ENCODE measurements at places on chromosomes 1 and 21.

DNA sequence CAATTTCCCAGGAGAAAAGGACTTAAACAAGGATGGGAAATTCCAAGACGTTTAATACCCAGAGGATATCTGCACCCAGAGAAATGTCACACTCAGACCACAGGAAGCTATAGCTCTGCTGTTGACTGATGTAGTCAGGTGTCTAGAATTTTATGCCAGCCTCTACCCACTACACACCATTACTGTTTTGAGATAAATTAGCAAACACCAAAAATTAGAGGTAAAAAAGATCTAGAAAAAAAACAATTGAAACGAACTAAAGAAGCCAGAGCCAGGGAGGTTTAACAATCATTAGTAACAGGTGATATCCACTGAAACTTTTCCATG lies 519.9 kb downstream of the SMYD3 start:
- DNase-seq: no peak

DNA sequence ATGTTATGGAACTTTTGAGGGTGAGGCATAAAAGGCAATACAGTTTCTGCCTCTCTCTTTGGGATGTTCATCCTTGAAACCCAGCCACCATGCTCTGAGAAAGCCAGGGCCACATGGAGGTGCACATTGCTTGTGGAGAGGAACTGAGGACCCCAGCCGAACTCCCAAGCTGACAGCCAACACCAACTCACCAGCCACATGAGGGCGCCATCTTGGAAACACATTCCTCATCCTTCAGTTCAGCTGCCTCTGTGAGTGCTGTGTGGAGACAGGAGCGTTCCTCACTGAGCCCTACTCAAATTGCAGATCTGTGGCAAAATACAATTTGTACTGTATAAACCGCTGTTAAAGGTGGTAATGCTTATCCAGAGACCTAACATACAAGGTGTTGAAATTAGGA lies 137.5 kb downstream of the GABPA start:
- no peak for DNase-seq

- DNase-seq: no peak
These were observed 1.5 kb downstream of the AJAP1 start for GRCh38 chr1:4655674-4656532.

- DNase-seq: no peak
These were observed 8.7 kb downstream of the ZC3H12A start for GRCh38 chr1:37482796-37483744.

DNA sequence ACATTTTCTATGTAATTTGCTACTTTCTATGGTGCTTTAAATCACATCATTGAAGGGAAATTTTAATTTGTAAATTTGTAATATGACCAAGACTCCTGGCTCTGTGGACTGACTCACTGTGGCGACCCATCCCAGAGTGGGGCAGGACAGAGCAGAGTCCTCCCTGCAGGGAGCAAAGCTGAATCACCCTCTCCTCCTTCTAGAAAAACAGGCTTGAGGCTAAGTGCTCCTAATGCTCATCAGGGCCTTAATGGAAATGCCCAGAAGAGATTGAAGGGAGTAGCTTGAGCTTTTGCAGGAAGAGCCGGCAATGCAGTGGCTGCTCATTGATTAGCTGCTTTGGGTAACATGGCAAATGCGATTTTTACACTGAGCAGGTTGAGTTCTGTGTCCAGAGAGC lies 16.8 kb downstream of the S100A10 start:
- DNase-seq: no peak

DNA sequence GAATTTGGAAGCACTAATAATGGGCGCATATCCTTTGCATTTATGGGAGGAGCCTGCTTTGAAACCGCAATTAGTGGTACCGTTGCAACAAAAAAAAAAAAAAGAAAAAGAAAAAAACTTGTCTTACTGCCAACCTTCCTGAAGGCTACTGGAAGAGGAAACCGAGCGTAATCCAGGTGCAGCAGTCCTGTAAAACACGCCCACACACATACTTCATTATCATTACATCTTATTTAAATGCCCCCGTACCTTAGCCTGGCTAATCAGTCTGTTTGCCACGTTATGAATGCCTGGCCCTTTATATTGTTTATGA lies 686 bp upstream of the ZNF281 start:
- DNase-seq: peak; percentile 77

DNA sequence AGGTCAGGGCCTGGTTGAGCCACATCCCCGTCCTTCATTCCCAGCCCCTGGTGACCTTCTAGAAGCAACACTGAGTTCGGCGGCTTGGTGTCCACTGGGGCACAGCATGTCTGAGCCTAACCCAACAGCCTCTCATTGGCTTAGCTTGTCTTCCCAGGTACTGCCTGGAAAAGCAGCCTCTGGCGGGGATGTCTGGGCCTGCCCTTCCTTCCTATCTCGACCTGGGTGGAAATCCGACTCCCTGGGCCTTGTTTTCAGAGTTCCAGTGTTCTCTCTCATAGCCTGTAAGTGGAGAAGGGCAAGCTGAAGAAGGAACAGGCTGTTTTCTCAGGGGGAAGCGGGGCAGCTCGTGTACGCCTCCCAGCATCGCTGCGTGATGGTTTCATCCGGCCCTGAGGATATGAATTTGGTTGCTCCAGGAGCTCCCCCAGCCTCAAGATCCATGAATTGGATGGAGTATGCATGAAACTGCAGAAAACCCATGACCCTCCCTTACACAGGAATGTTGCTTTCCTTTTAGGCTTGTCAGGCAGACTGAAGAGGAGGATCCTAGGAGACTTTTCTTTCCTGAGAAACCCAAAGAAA lies 116.5 kb upstream of the IRF2BP2 start:
- DNase-seq: no peak

- DNase-seq: no peak
These were observed 451.3 kb downstream of the PLA2G4A start for GRCh38 chr1:187280031-187280430.

- DNase-seq: no peak
These were observed 1.1 kb downstream of the S100A11 start for GRCh38 chr1:152035539-152036266.

- no peak for DNase-seq
These were observed 86.7 kb downstream of the GALNT2 start for GRCh38 chr1:230153641-230154296.

- DNase-seq: no peak
These were observed 191.0 kb upstream of the NRIP1 start for GRCh38 chr21:15255763-15256162.

- peak; percentile 66 for DNase-seq
These were observed 16.6 kb upstream of the EYA3 start for GRCh38 chr1:28104866-28105467.

- DNase-seq: no peak
These were observed 35.0 kb downstream of the HSD3B2 start for GRCh38 chr1:119449971-119450370.

GRCh38 chr1:82108843-82109242 lies 308.1 kb downstream of the ADGRL2 start:
- no peak for DNase-seq

GRCh38 chr21:46624050-46624449 lies 11.4 kb upstream of the PRMT2 start:
- no peak for DNase-seq

- DNase-seq: no peak
These were observed 62.3 kb downstream of the ARHGEF10L start for GRCh38 chr1:17601643-17602382.

DNA sequence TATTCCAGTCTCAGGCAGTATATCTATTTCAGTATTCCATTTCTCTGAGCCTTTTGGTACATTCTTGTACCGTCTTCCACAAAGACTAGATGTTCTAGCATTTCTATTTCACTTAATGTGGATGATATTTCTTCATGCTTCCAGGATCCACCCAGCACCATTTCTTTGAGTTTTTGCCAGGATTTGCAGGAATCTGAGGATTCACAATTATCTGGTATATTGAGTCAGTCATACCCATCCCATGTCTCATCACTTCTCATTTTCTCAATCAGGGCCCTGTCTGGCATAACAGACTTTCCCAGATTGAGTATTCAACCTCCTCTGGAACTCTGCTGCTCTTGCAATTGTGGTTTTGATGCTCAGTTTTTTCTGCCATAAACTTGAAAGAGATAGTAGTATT lies 20.9 kb upstream of the COL11A1 start:
- DNase-seq: no peak

DNA sequence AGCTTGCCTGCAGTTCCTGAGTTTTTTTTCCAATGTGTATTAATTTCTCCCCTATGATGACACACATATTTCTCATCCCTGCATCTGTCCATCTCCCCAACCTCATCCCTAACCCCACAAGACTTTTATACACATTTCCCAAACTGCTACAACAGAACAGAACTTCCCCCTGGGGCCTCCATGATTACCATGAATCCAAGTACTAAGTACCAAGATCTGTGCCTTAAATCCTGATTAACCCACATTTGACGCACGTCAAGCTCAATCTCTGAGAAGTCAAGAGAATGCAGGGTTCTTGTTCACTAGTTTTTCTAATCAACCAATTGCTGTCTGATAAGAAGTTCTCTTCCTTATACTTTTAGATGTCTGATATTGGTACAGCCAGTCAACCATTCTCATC lies 9.7 kb downstream of the HMGN1 start:
- no peak for DNase-seq

DNA sequence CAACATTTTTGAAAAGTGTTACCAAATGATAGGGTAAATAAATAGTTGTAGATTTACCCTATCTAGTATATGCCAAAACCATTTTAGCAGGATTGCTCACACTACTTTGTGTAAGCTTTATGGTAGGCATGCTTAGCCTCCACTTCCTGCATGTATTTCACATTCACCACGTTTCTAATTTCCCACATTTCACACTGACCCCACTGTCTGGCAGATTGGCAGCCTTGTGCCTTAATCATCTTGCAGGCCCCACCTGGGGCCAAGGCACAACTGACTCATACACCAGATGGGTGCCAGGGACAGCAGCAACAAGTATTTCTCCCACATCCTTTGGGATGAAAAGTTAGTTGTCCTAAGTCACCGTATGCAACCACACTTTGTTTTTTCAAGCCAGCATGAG lies 21.2 kb upstream of the CENPF start:
- peak; percentile 96 for DNase-seq

DNA sequence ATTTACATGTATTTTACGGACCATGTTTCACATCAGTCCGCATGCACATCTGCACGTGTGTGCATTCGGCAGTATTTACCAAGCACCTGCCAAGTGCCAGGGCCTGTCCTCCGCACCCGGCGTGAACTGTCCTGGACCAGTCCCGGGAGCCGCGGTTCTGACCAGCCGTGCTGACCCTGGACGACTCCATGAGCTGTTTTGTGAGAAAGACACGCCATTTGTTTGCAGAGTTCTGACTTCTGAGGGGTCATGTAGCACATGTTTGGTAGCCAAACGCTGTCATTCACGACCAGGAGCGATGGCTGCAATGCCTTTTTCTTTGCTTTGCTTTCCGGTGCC lies 3.3 kb upstream of the OLIG2 start:
- DNase-seq: no peak

DNA sequence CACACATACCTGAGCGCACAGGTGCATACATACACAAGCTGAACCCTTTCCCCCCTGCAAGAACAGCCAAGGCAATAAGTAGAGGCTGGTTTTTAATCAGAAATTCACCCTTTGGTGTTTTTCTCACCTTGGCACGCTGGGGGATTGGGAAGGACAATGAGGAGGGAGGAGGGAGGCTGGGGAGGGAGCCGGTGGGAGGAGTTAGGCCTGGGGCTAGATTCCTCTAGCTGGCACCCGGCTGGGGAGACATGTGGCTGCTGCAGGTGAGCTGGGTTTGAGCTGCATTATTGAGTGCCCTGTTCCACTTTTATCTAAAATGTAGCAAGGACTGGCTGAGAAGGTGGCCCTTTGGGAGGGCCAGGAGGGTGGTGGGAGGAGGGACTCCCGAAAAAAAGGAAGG lies 97.8 kb upstream of the CSF3R start:
- no peak for DNase-seq

- no peak for DNase-seq
These were observed 148.5 kb upstream of the KCNK2 start for GRCh38 chr1:214934045-214934444.

- DNase-seq: no peak
These were observed 179.0 kb downstream of the PTPRU start for GRCh38 chr1:29415156-29415830.

DNA sequence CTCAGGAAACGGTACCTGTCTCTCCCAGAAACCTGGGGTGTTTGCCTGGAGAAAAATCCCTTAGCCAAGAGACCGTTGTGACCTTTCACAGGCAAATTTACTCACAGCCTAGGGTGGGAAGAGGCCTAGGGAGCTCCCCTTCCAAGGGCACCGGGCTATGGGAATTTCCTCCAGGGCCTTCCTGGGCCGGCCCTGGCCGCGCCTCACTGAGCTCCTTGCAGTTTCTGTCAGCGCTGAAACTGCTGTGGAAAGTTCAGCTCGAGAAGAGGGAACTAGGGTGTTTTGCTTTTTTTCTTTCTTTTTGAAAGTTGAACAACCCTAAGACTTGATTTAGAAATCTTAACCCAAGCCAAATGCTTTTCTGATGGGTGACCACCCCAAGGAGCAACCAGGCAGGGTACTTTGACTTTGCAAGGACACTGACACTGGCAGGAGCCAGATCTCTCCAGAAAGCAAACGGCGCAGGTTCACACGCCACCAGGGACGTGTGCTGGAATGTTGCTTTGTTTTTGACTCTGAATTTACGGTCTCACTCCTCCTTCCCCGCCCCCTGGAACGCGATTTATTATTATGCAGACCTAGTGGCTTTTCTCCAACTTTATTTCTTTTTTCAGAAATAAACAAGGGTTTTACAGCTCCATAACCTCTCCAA lies 229.6 kb upstream of the JUN start:
- DNase-seq: no peak

DNA sequence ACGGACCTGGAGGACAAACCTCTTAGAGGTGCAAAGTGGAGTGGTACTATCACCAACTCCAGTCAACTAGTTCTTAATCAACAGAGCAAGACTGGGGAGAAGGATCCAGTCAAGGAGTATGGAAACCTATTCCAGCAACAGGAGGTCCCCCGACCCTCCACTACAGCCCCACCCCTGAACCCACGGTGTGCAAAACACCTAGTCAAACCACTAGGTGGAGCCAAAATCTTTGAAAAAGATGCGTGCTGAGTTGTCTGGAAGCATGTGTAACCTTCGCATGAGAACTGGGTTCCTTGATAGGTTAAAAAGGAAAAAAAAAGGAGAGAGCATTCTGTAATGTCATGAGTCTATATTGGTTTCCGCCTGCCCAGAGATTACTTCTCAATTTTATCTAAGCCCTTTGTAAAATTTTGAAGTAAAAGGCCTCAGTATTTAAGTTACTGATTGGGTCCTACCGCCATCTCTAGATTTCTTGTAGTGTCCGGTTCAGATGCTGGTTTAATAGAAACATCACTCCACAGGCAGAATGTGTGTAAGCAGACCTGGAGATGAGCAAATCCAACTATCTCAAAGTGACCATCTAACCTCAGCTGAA lies 81.9 kb upstream of the HAO2 start:
- no peak for DNase-seq
